NCI-H69 (cell line): ENCODE measurements at places on chromosomes 3 and 15.

DNA sequence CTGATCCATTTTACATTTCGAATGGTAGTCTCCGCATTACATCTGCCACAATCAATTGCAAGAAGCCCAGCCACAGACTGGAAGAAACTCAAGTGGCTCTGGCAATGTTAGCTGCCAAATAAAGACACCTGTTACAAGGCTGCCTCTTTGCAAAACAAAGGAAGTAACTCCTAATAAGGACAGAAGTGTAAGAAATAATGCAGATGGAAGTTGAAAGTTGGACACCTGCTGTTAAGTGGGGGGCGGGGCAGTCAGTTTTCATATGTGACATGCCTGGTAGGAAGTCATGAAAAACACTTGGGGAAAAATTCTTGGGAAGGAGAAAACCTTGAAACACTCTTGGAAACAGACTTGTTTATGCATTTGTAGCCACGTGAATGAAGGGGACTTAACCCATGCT is 54.1 kb upstream of the ATP2C1 start:
- DNase-seq = peak; percentile 56

DNA sequence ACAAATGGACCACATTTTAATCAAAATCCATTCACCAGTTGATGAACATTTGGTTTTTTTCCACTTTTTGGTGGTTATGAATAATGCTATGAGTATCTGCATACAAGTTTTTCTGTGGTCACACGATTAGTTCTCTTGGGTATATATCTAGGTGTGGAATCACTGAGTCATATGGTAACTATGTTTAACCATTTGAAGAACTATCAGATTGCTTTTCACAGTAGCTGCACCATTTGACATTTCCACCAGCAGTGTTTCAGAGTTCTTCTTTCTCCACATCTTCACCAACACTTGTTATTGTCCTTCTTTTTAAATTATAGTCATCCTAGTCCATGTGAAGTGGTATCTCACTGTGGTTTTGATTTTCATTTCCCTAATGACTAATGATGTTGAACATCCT is 33.3 kb upstream of the ATG7 start:
- no peak for DNase-seq

- DNase-seq = no peak
Measured at GRCh38 chr3:126746395-126747177, 42.5 kb downstream of the CHCHD6 start.

DNA sequence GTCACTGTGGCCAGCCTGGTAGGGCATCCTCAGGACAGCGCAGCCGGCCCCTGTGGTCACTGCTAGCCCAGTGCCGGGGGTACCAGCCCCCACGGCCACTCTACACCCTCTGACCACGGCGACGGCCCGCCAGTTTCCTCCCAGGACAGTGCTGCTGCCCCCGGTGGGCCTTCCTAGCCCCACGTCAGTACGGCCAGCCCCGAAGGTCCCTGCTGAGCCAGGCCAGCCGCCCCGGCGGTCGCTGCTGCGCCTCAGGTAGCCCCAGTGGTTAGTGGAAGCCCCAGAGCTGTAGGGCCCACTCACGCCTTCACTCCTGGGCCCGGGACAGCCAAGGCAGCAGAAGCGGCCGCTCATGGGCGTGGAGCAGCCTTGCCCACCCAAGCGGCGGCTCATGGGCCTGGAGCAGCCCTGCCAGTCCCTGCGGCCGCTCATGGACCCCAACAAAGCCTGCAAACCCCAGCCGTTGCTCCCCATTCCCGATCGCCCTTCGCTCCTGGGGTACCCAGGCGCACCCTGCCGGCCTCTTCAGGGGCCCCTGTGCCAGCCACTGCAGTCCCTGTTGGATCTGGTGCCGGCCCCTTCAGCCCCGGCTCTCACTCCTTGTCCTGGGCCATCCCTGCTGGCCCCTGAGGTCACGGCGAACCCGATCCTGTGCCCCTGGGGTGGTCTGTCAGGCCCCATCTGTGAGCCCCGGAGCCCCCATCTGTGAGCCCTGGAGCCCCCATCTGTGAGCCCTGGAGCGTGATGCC is 9.5 kb upstream of the ROPN1B start:
- no peak for DNase-seq

DNA sequence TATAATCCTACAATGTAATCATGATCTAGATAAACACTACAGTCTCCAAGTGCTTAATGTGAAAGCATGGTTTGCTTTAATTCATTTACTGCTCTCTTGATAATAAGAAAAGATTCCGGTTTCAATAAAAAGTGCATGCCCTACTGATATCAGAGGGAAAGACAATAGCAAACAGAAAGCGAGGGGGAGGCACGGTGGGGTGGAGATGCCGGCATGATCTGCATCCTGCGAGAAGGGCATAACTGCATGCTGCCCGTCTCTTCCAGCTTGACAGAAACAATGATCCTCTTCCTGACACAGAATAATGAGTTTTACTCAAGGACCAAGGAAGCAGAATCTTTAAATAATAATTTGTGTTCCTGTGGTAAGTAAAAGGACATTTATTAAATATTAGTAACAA is 51.7 kb downstream of the GOLIM4 start:
- no peak for DNase-seq

DNA sequence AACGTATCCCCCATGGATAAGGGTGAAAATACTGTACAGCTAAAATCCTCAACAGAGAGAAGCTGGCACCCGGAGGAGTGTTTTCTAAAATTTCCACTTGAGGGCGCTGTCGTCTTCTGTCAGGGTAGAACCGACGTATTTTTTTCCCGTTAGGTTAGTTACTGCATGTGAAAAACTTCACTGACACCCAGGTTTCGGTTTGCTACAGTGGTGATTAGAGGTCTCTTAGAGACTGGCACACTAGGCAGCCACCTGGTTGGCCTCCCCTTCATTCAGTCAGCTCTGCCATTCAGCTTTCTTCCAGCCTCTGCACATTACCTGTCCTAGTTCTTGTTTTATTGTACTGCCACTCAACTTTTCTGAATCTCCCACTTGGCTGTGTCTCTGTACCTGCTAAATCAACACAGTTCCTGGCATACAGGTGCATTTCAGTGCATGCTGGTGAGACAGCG is 18.4 kb downstream of the CCK start:
- peak; percentile 56 for DNase-seq
